HuH-7 (cell line): ENCODE measurements at places on chromosomes 6 and 20.

- DNase-seq = peak; percentile 54
Measured at GRCh38 chr6:10528158-10528981, 7.2 kb downstream of the GCNT2 start.

- DNase-seq = no peak
Measured at GRCh38 chr20:44683263-44684046, 31.7 kb upstream of the CCN5 start.

DNA sequence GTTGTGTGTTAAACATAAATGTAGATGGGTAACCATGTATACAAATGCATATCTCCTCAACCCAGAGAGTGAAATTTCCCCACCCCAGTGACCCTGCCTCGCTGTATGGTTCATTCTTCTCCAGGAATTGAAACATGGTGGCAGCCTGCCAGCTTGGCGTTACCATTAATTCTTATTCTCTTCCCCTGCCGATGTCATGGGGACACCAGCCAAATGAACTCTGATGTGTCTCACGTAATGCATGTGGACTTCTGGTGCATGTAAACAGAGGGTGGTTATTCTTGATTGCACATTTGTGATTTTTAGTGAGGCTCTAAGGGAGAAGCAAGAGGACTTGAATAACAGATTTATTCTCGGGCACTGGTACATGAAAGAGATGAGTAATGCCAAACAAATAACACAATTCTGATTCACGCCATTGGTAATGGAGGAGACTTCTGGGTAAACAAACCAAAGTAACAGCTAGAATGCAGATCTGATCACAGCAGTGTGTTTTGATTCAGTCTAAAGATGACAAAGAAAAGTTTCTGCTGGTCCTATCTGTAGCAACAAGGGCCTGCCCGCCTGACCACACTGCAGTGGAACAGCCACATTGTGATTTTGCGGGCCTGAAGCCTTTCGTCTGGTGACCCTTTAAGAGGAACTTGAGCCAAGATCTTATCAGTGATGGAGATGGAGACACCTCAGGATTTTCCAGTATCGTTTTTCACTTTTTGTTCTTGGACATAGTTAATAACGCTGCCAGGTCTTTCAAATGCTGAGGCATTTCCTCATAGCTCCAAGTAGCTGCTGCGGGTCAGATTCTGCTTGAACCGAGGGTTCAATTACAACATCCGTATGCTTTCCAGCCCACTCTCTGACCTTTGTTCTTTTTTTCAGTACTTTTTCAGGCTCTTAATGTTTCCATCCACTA is 171.8 kb upstream of the AKAP12 start:
- DNase-seq = peak; percentile 55

- no peak for DNase-seq
Measured at GRCh38 chr6:37580176-37580955, 80.7 kb upstream of the CCDC167 start.

GRCh38 chr20:3930265-3931206 is 41.3 kb downstream of the PANK2 start:
- no peak for DNase-seq

DNA sequence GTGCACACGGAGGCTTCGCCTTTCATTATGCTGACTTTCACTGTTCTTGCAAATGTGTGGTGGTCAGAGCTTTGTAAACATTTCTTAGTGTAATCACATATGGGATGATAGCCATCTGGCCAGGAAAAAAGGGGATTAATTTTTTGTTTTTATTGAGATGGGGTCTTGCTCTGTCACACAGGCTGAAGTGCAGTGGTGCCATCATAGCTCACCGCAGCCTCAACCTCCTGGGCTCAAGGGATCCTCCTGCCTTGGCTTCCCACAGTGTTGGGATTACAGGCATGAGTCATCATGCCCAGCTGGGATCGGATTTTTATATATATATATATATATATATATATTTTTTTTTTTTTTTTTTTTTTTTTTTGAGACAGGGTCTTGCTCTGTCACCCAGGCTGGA is 11.0 kb upstream of the TIAM2 start:
- no peak for DNase-seq

DNA sequence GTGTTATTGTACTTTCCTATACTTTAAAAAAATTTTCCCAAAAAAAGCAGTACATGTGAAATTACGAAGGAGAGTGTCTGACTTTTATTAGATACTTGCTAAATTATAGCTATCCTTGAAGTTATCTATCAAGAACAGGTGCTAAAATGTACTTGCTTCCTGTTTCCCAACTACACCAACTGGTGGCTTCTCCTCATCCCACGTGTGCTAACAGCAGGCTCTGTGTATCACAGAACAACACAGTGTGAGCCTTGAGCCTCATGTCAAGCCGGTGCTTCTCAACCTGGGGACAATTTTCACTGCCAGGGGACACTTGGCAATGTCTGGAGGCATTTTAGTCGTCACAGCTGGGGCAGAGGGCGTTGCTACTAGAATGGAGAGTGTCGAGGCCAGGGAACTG is 36.2 kb upstream of the CDYL start:
- no peak for DNase-seq
